Ovary (tissue), 10 donors: ENCODE measurements at places on chromosomes 7 and 10. TPM values are rescaled to one million over a fixed set of nuclear protein-coding genes. Genes with fewer than 3 reads are reported as not detected.

DNA sequence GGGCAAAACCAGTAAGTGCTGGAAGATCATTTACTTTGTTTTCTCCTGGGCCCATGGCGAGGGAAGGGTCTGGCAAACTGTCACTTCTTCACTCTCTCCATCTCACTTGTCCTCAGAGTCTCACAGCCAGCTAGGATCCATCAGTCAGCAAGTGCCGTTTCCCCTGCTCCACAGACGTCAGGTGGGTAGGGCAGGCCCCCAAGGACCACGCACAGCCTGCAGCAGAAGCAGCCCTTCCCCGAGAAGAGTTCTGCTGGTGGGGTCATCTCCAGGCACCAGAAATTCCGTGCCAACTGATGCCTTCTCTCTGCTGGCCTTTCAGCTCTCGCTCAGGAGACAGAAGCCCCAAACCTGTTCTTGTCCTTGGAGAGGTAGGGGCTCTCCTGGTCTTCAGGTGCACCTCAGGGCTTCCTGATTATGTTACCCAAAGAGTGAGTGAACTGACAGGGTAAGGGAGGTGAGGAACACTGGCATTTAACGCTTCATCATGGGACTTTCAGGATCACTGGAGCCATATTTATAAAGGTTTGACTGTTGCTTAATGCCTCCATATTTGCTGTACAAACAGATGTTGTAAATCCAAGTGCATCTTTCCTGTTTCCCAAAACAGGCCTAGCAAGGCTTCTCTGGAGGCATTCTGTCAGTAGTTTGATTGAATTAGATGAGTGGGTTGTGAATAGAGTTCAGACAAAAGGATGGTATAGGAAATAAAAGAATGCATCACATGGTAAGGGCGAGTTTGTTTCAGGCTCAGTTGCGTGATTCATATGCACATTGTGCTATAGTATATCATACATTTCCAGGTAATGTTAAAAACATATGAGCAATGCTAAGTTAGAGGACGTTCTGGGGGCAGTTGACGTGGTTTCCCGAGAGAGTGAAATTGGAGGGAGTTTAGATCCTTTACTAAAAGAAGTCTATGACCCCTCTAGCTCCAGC lies 13.7 kb upstream of the TSPAN15 start:
- H3K27ac ChIP-seq = no peak overlapping the region
- DNase-seq = no peak
- H3K27me3 ChIP-seq = no peaks in the 10 kb centered on the region
- H3K36me3 ChIP-seq = no peaks in the 10 kb centered on the region

GRCh38 chr7:90791596-90791995 lies 195.5 kb downstream of the CDK14 start:
- DNase-seq = no peak
- no peak overlapping the region for H3K4me3 ChIP-seq
- H3K4me1 ChIP-seq = no peaks in the 10 kb centered on the region
- H3K27ac ChIP-seq = no peak overlapping the region
- no peaks in the 10 kb centered on the region for H3K27me3 ChIP-seq

- no peaks in the 10 kb centered on the region for H3K27me3 ChIP-seq
- H3K4me3 ChIP-seq = no peak overlapping the region
- no peaks in the 10 kb centered on the region for H3K36me3 ChIP-seq
- no peak for DNase-seq
- no peaks in the 10 kb centered on the region for H3K4me1 ChIP-seq
These were observed 26.3 kb upstream of the CACNB2 start for GRCh38 chr10:18113881-18114280.

GRCh38 chr7:134478707-134479106 lies 19.8 kb upstream of the AKR1B1 start:
- no peak overlapping the region for H3K4me3 ChIP-seq
- no peak for DNase-seq
- H3K4me1 ChIP-seq = no peaks in the 10 kb centered on the region
- H3K27ac ChIP-seq = no peak overlapping the region

DNA sequence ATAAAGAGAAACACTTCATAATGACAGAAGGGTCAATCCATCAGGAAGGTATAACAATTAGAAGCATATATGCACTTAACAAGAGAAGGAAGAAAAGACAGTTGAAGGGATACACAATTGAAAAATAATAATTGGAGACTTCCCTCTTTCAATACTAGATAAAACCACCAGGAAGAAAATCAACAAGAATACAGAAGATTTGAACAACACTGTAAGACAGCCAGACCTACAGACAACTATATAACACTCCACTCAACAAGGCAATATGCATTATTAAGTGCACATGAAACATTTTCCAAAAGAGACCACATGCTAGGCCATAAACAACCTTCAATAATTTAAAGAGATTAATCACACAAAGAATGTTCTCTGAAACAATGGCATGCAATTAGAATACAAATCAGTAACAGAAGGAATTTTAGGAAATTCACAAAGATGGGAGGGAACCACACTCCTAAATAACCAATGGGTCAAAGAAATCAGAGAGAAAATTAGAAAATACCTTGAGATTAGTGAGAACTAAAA lies 35.1 kb downstream of the ZNF438 start:
- peaks cover 3% of the 10 kb centered on the region for H3K4me1 ChIP-seq
- H3K27ac ChIP-seq = no peak overlapping the region
- no peaks in the 10 kb centered on the region for H3K36me3 ChIP-seq
- no peak for DNase-seq

DNA sequence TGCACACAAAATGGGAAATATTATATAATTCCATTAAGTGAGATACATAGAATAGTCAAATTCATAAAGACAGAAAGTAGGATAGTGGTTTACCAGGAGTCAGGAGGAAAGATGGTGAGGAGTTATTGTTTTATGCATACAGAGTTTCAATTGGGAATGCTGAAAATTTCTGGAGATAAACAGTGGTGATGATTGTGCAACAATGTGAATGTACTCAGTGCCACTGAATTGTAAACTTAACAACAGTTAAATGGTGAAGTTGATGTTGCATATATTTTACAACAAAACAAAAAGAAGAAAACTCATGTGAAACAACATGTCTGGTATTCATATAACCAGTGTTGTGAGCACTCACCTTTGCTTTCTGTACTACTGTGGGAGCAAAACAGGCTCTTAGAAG lies 168.9 kb upstream of the TEX47 start:
- H3K4me3 ChIP-seq = no peak overlapping the region
- H3K4me1 ChIP-seq = no peaks in the 10 kb centered on the region
- no peaks in the 10 kb centered on the region for H3K36me3 ChIP-seq
- H3K27me3 ChIP-seq = no peaks in the 10 kb centered on the region
- no peak overlapping the region for H3K27ac ChIP-seq

DNA sequence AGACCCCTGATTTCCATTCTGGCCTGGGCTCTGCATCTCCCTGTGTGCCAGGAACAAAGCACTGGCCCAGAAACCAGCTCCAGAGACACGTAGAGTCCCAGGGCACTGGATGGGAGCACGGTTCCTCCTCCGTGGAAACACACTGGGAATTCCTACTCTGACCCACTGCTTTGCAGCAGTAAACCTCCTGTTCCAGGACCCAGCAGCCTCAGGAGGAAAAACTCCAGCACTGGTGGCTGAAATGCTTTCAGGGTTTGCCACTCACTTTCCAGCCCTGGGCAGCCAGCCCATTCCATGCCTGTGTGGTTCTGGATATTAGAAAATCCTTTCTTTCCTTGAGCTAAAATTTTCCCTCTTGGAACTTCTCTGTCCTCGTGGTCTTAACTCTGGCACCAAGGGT lies 58.0 kb downstream of the FAM171A1 start:
- H3K27ac ChIP-seq = no peak overlapping the region
- H3K4me1 ChIP-seq = peaks cover 5% of the 10 kb centered on the region

- H3K27me3 ChIP-seq = no peaks in the 10 kb centered on the region
- no peak overlapping the region for H3K4me3 ChIP-seq
- H3K27ac ChIP-seq = no peak overlapping the region
- no peaks in the 10 kb centered on the region for H3K36me3 ChIP-seq
- DNase-seq = no peak
- H3K4me1 ChIP-seq = no peaks in the 10 kb centered on the region
These were observed 107.0 kb upstream of the PRSS1 start for GRCh38 chr7:142642316-142642715.

- H3K36me3 ChIP-seq = no peaks in the 10 kb centered on the region
- no peak for DNase-seq
- H3K27me3 ChIP-seq = no peaks in the 10 kb centered on the region
- peaks cover 3% of the 10 kb centered on the region for H3K4me1 ChIP-seq
- peak overlapping the region; percentile 86 for H3K27ac ChIP-seq
These were observed 266 bp upstream of the STMP1 start for GRCh38 chr7:135662123-135662372.

GRCh38 chr7:108078211-108078673 lies 51.9 kb downstream of the LAMB4 start:
- H3K27me3 ChIP-seq = no peaks in the 10 kb centered on the region
- H3K27ac ChIP-seq = no peak overlapping the region
- no peak for DNase-seq
- H3K4me1 ChIP-seq = peaks cover 5% of the 10 kb centered on the region

DNA sequence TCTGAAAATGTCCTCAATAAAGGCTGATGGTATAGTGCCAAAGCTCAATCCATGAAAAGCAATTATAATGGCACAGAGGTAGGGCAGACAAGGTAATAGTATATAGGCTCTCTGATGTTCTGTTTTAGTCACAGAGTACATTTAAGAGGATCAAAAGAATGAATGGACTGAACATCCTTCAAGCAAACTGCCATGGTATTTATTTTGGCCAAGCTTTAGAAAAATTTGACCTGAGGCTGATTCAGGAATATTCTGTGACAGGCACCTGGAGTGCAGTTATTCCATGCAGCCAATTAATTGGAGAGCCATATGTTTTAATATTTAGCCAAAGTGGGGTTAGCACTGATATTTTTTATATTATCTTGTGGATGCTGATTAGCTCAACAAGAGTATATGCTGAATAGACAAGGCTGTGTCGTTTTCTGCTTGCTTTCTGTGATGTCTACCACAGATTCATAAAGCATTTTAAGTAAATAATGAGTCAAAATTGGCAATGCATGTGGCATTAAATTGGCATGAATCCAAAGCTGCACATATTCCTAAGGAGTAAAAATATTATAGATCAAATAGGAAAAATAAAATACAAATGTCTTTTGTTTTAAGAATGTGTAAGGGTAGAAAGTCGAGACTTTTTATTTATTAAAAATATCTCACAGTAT lies 177.4 kb downstream of the PCLO start:
- H3K4me1 ChIP-seq = no peaks in the 10 kb centered on the region
- no peak overlapping the region for H3K4me3 ChIP-seq
- no peak overlapping the region for H3K27ac ChIP-seq
- no peak for DNase-seq

DNA sequence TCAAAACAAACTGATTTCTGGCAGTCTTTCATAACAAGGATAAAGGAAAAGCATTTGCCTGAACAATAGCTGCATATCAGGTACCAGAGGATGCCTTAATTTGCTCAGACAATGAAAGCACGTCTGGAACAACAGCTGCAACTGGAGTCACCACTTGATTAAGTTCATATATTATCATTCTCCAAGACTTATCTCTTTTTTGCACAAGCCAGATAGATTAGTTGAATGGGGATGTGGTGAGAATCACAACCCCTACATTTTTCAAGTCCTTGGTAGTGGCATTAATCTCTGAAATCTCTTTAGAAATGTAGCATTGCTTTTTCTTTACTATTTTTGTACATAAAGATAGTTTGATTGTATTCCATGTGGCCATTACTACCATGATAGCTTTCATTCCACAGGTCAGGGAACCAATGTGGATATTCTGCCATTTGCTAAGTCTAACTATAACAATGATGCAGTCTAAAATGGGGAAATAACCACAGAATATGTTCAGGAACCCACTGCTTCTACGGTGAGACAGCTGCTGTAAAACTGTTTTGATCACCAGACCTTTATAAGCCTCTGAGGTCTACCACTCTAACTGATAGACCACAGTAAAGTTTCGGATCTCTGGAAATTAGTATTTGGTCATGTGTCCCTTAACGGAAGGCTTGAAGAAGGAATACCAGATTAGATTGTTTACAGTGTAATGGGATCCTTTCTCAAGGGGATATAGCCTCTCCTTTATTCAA lies 1176.2 kb downstream of the DNAJB9 start:
- no peaks in the 10 kb centered on the region for H3K36me3 ChIP-seq
- no peak overlapping the region for H3K4me3 ChIP-seq
- H3K27ac ChIP-seq = no peak overlapping the region
- no peaks in the 10 kb centered on the region for H3K27me3 ChIP-seq
- no peak for DNase-seq

DNA sequence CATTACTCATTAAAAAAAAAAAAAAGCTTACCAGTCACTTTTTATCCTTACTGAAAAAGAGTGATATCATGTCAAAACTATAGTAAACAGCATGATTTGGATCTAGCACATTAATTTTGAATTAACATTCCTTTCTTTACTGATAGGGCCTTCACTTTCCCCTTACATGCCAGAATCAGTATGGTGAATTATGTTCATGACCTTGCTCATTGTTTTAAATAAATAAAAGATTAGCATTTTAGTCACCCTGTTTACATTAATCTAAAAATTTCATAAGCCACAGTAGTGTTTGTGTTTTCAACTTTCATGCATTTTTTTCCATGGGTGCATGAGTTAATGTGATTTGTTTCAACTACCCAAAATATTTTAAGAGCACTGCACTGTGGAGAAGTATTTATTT lies 160.8 kb downstream of the TFEC start:
- H3K4me3 ChIP-seq = no peak overlapping the region
- no peak overlapping the region for H3K27ac ChIP-seq
- no peak for DNase-seq
- no peaks in the 10 kb centered on the region for H3K27me3 ChIP-seq
- no peaks in the 10 kb centered on the region for H3K4me1 ChIP-seq
- no peaks in the 10 kb centered on the region for H3K36me3 ChIP-seq

The CALML3 gene
- total RNA-seq = 1.5 TPM

The TRDMT1 gene
- 15.9 TPM for total RNA-seq

The GRID2IP gene
- total RNA-seq = 0.40 TPM

The GSTO2 gene
- 14.0 TPM for total RNA-seq

The SLC26A4 gene
- total RNA-seq = 0.51 TPM

The GFRA1 gene
- total RNA-seq = 22.3 TPM

The CYP2C19 gene
- total RNA-seq = 0.15 TPM

The ZC3HAV1 gene
- 23.7 TPM for total RNA-seq

The DNAJC9 gene
- total RNA-seq = 24.3 TPM

The SCART1 gene
- total RNA-seq = 3.9 TPM

The SHH gene
- total RNA-seq = not detected

The ITGA8 gene
- 32.5 TPM for total RNA-seq

The TMEM178B gene
- total RNA-seq = 0.12 TPM

The LIPF gene
- not detected for total RNA-seq

The GPRIN2 gene
- 0.61 TPM for total RNA-seq

The ATG9B gene
- 0.35 TPM for total RNA-seq

The SLC39A12 gene
- total RNA-seq = not detected

The SEMA3D gene
- 2.1 TPM for total RNA-seq
